ENCODE measurements at places on chromosomes 6 and 20. TPM values are rescaled to one million over a fixed set of nuclear protein-coding genes. Genes with fewer than 3 reads are reported as not detected.

The VGLL2 gene
- polyA plus RNA-seq = not detected

- DNase-seq = no peak
Observed at GRCh38 chr6:108995296-108995695, 99.3 kb downstream of the SESN1 start.

The PRDM1 gene
- 5.2 TPM for polyA plus RNA-seq

The OOEP gene
- not detected for polyA plus RNA-seq

The MBOAT1 gene
- polyA plus RNA-seq = 2.7 TPM

The CGA gene
- polyA plus RNA-seq = 2.6 TPM

DNA sequence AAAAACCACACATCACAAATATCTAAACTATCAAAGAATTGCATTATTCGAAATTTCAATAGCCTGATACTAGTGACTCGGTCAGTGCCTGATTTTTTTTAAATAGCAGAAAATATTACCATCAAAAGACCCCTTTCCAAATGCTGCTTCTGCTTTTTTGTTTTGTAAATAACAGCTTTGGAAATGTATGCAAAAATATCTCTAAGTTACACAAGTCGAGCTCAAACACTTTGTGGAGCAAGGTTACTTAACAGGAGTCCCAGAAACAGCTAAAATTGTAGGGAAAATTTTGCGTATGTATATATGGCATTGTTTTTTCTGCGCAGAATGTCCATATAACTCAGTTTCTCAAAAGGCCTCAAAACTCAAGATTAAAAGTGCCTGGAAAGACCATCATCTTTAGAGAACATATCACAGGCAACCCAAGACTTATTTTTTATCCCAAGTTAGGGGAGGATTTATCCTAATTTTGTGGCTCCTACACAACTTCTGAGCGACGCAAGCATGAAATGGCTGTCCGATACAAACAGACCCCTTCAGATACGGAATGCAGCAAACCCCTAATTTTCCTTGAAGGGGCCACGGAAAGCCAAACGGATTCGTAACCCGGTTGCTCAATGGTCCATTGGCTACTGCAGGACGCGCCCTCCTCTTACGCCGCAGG lies 1.3 kb downstream of the CEP85L start:
- DNase-seq = no peak

DNA sequence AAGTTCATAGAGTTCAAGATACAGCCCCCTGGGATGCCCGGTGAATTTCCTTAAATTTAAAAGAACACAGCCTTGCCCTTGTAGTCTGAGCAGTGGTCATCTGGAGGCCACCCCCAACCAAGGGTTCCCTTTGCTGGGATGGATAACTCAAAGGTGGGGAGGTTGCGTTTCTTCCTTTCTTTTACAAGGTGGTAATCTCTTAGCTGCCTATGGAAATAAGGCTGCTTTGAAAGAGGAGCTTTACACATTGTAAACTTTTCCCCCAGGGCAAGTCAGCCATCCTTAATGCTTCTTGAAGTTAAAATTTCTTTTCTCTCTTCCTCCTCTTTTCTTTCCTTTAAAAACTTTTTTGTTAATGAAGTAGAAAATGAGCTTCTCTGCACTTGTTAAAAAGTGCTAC lies 71.2 kb upstream of the PRDM1 start:
- DNase-seq = no peak

DNA sequence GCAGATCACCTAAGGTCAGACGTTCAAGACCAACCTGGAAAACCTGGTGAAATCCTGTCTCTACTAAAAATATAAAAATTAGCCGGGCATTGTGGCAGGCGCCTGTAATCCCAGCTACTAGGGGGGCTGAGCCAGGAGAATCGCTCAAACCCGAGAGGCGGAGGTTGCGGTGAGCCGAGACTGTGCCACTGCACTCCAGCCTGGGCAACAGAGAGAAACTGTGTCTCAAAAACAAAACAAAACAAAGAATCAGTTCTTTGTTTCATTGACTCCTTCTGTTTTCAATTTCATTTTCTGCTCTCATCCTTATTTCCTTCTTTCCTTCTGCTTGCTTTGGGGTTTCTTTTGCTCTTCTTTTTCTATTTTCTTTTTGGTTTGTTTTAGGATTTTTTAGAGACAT lies 8.9 kb upstream of the TMEM14C start:
- no peak for DNase-seq

DNA sequence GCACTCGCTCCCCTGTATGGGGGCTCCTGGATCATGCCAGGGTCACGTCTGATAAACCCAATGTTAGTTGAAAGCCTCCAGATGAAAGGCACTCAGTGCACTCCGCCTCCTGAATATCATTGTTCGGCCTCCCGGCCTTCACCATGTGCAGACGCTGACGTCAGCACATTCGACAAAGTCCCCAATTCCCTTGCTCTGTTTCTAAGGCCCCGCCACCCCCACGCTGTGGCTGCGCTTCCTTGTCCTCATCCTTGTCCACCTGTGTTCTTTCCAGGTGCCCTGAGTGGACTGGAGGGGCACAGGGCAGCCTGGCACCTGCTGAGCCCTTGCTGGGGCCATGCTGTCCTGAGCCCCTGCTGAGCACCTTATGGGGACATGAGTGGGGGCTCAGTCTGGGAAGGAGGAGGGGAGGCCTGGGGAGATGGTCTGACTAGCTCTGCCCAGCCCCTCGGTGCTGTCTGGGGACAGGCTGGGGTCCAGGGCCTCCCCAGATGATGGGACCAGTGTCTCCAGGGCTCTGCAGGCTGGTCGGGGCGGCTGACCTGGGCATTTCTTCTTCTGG lies 9.8 kb upstream of the BHLHE23 start:
- DNase-seq = no peak

The RNF182 gene
- 1.9 TPM for polyA plus RNA-seq

The LBP gene
- polyA plus RNA-seq = 0.04 TPM

DNA sequence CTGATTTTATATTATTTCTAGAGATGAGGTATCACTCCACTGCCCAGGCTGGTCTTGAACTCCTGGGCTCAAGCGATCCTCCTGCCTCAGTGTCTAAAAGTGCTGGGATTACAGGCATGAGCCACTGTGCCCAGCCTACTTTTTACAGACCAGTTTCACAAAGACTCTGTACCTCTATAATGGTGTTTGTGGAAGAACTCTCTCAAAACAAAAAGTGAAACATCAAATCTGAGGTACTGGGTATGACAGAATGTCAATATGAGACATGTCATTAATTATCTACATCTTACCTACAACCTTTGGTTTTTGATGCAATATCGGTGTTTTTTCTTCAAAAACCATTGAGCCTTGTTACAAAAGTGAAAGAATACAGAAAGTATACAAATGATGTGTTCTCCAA lies 49.4 kb upstream of the MCM9 start:
- DNase-seq = no peak

DNA sequence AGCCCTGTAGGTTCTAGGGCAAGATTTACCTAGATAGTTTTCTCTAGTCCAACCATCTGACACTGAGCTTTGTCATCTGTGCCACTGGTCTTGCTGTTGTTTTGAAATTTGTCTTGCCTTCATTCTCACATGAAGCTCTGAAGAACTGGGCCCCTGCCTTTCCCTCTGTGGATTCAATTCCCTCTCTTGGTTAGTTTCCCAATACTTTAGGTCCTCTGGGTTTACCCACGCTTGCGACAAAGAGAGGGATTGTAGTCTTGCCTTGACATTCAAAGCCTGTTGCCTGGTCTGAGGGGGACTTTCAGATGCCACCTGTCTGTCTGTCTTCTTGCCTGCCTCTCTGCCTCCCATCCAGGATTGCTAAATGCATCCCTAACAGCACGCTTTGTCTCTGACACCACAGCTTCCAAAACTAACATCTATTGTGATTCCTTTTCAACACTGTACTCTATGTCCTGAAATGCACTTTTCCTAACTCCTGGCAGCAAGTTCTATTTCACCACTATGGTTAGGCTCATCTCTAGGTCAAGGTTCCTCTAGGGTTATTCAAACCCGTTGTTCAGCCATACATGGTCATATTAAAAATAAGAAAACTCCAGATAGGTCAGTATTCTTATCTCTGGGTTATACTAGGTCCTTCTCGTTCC lies 25.5 kb upstream of the MANEA start:
- DNase-seq = no peak

DNA sequence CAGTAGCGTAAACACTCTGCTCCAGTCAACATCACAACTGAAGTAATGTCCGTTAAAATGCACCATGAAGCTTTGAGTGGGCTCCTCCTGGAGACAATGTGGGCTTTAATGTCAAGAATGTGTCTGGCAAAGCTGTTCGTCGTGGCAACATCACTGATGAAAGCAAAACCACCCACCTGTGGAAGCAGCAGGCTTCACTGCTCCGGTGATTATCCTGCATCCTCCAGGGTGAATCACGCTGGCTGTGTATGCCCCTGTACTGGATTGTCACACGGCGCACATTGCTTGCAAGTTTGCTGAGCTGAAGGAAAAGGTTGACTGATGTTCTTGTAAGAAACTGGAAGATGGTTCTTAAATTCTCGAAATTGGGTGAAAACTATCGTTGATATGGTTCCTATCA lies 128.5 kb downstream of the MOXD1 start:
- DNase-seq = no peak

DNA sequence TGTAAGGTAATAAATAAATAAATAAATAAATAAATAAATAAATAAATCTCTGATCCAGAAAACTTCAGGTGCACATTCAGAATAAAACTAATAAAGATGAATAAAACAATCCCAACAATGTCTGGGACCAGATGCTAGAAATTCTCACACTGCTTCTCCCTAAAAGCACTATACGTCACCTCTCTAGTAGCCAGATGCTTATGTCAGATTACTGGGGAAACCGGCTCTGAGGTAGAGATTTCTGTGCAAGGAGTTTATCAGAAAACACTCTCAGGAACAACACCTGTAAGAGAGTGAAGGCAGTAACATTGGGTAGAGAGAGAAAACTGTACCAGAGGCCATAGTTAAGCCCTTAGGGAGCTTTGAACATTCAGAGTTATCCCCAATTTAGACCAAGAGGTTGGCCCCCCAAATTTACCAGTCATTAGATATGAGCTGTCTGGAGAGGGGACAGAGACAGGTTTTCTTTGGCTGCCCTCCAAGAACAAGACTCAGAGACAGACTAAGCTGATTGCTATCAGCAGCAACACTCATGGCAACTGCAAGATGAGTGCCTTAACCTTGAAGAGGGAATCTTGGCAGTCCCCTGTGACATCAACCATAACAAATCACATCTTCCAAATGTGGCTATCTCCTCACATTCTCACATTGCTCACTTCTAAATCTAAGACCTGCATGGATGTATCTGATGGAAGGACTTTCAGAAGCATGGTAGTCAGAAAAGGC lies 151.2 kb upstream of the BMP5 start:
- no peak for DNase-seq

DNA sequence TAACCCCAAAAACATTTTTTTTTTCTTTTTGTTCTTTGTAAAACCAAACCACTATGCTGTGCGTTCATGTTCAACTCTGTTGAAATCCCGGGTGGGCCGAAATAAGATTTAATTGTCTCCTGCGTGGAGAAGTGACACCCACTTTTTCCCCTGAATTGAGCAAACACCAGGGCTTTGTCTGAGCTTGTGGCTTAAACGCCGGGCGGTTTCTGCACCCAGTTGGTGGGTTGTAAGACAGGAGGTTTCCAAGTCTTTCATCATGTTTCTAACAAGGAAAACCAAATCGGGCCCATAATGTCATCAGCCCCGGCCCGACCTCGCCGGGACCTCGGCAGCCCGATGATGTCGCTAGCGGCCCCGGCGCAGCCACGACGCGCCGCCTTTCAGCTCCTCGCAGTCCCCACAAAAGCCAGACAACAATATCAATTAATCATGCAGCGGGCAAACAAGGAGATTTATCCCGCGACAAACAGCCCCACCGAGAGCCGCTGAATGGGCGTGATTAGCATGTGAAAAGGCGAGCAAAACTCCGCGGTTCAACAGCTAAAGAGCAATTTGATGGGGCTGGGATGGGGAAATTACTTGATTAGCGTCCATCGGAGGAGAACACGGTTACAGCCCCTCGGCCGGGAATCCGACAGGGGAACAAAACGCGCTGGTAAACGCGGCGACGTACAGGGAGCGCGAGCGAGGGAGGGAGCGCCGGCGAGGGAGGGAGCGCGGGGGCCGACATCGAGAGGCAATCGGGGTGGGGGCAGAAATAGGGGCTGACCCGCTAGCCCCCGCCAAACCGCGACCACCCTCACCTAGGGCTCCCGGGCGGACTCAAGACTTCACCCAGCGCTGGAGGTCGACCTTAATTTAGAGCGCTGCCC lies 5.3 kb downstream of the LINC00237 start:
- DNase-seq = no peak

GRCh38 chr20:53413186-53413631 lies 180.4 kb downstream of the ZNF217 start:
- DNase-seq = no peak

The L3MBTL3 gene
- 6.8 TPM for polyA plus RNA-seq

DNA sequence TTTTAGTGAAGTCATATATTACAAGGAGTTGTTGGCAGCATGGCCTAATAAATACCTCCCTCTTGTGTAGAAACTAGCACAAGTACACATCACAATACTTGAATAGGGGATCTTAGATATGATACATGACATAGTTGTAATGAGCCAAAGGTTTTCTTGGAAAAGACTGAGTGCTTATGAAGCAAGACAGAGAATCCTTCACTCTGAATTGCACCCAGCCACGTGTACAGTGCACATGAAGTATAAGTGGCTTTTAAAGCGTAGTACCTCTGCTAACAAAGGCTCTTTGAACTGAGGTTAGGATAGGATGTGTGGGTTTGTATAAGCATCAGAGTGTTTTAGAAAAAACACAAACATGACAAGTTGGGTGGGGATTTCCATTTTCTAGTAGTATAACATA lies 145.5 kb upstream of the STMND1 start:
- no peak for DNase-seq

GRCh38 chr20:50413088-50413500 lies 97.1 kb upstream of the PTPN1 start:
- DNase-seq = no peak

The LGSN gene
- not detected for polyA plus RNA-seq

DNA sequence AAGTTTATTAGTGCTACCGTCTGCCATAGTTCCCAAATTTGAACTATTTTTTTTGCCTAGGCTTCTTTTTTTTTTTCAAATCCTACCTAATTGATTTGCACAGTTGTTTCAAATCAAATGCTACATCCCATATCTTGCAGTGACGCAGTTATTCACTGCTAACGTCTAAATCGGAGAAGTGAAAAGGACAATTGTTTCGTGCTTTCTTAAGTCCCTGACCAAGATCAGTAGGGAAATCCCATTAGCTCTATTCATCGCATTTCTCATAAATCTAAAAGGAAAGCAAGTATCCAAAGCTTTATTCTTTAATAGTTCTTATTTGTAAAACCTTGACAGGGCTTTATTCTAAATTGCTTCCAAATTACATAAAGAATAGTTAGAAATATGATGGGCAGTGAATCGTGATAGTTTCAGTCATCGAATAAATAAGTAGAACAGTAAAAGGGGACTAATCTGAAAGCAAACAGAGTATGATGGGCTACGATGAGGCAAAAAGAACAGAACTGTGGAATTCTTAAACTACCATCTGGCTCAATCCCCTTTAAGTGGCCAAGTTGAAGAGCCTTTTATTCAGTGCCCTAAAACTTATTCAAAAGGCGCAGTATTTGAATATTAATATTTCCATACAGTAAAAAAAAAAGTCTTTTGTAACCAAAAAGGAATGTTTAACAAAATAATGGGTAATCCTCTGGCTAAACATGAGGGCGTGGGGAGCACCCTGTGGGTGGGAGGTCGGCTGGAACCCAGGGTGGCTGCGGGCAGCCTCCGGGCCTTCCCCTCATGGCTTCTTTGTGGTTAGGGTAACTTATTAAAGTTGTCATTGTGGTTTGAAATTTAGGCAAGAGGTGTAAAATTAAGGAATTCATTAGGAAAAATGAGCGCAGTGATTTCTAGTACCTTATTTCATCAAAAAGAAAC lies 3.0 kb upstream of the ARID1B start:
- no peak for DNase-seq

The TRIM15 gene
- not detected for polyA plus RNA-seq

- DNase-seq = no peak
Observed at GRCh38 chr6:16619777-16620176, 141.5 kb downstream of the ATXN1 start.

The BTBD3 gene
- polyA plus RNA-seq = 30.2 TPM

Data from BJ (cell line).